ENCODE measurements at places on chromosomes 5 and 9.

GRCh38 chr5:98217138-98217537, 556.3 kb upstream of the RGMB start:
- DNase-seq: no peak

GRCh38 chr5:112004867-112005622, 248.1 kb upstream of the NREP start:
- DNase-seq: no peak

DNA sequence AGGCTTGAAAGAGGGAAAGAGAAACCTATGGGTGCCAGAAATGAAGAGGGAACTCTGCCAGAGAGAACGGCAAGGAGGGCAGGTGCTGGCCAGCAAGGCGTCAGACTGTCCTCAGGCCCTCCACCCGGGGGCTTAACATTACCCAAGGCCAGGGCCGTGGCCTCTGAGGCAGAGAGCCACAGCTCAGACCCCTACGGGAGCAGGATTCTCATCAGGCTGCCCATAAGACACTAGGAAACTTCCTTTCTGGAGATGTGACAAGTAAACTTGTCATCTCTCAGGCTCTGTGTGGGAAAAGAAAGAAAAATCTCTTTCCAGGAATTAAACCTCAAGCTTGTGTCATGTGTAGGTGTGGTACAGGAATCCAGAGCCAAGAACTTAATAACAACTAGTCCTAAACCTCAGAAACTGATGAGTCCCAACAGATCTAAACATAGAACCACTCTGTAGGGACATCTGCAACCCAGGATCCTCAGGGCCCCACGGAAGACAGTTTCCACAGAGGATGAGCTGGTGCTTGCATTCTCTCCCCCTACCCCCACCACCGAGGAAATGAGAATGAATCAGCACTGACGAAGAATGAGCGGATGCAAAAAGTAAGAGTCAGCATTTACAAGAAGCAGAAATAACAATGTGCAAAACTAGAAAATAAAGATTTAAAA, 74.3 kb downstream of the DCP2 start:
- DNase-seq: no peak

- DNase-seq: no peak
These were observed 89.7 kb downstream of the HRH2 start for GRCh38 chr5:175747539-175748060.

DNA sequence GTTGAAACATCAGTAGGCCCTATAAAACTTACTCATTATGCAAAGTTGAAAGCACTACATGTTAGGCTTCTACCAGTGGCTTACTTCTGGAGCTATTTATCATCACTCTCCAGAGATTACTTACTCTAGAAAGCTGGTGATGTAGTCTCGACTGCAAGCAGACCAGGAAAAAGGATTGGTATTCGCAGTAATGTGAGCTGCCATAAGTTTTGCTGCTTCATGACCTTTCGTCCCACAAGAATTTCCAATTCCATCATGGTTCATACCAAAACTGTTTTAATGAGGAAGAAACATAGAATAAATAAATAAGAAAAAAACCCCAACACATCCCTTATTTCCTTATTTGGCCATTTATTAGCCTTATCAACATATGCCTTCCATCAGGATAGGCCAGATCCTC, 181.9 kb downstream of the ADAMTS6 start:
- DNase-seq: no peak

- DNase-seq: no peak
These were observed 25.9 kb upstream of the PTAR1 start for GRCh38 chr9:69785757-69786156.

GRCh38 chr9:106588626-106589025, 274.3 kb upstream of the ZNF462 start:
- no peak for DNase-seq

DNA sequence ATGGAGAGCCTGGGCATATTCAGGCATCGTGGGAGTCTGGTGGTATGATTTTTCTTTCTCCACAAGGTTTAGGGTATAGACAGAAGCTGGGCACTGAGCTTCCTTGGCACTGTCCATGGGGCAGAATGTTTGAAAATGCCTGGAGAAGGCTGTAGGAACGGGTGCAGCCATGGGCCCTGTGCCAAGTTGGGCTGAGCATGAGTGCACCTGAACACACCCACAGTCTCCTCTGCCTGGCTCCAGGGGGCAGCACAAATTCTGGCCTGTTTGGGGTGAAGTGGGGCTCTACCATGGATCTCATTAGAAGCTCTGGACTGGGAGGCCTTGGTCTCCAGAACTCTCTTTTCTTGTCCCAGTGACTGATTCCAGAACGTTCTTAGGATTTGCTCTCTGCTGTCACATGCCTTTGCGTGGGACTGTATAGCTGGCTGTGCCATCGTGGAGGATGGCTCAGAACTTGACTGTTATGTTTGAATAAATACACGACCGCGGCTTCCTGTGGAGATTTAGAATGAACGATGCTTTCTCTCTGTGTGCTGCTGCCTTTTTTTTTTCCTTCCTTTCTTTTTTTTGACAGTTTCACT, 229.8 kb downstream of the FANCC start:
- no peak for DNase-seq

- no peak for DNase-seq
These were observed 25.1 kb downstream of the POLK start for GRCh38 chr5:75536694-75537360.

GRCh38 chr5:101278011-101278687, 375.1 kb upstream of the ST8SIA4 start:
- DNase-seq: no peak

- no peak for DNase-seq
These were observed 51.3 kb upstream of the PITX1 start for GRCh38 chr5:135085133-135085935.

DNA sequence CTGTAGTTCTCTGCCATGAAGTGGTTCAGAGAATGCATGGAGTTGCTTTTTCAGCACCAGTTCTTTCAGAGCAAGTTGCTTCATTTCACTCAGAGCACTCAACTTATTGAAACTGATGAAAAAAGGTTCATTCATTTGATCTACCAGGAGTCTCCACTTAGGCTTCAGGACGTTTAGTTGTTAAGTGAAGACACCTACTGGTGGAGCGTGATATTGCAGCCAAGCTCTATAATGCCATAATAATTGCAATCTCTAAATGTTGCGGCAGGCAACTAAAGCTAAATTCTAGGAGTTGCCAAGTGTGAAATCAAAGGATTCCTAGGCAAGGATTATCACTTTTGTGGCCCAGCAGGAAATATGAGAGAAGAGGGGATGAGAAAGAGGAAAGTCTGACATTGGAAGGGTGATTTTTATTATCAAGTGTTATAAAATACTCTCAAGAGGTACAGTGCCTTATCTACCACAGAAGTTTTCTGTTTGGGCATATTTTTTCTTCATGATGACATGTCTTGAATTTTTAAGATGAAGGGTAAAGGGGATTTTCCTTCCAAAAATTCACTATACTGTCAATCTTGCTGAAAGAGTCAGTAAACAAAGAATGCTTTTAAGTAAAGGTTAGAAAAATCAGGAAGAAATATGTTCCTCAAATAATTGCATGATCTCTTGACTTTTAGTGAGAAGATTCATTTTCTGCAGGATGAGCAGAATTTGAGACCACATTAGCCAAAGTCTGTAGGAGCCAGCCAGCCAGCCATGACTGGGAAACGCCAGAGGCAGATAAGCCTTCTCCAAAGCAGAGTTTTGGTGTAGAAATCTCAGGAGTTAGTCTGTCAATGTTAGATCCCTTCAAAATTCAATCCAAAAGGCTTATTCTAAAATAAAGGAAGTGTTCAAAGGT, 83.4 kb downstream of the SH3PXD2B start:
- DNase-seq: no peak

DNA sequence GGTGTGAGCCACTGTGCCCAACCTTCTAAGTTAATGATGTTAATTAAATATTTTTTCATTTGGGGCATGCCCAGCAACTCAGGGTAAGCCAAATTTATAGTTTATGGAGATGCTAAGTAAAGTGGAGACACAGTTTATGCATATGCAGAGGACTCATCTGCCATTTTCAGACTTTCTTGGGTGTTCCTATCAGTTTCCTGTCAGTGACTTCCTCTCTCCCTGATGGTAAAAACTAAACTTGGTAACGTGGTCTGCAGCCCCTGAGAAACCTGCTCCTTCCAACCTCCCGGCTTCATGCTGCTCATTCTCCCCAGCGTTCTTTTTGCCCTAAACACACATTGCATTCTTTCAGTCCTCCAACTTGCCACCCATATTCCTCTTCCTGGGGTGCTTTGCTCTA, 48.4 kb upstream of the TUT7 start:
- DNase-seq: no peak

- no peak for DNase-seq
These were observed 122.5 kb downstream of the NPR3 start for GRCh38 chr5:32833663-32834062.

DNA sequence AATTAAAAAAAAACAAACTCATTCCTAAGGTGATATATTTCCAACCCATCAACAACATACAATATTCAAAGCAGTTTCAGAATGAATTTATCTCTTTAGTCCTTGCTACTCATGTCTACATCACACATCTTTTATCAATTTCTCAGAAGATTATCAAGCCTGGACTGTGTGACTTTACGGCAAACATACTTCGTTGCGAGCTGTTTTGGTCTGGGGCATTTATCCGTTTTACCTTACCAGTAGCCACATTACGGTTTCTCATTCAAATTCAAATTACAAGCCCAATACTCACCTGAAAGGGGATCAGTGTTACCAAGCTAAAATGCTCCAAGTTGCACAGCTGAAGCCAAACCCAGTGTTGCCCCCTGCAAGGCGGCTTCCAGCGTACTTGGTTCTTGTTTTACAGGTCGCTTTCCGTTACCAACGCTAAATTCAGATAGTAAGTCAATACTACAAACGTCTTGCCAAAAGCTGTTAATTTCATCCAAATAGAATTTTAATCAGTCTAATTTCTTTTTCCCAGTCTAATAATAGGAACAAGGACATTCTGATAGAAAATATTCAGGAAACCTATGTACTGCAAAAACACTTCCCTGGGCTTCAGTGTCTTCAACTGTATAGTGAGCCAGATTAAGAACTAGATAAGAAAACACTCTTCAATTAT, 1.8 kb downstream of the HNRNPH1 start:
- DNase-seq: no peak

DNA sequence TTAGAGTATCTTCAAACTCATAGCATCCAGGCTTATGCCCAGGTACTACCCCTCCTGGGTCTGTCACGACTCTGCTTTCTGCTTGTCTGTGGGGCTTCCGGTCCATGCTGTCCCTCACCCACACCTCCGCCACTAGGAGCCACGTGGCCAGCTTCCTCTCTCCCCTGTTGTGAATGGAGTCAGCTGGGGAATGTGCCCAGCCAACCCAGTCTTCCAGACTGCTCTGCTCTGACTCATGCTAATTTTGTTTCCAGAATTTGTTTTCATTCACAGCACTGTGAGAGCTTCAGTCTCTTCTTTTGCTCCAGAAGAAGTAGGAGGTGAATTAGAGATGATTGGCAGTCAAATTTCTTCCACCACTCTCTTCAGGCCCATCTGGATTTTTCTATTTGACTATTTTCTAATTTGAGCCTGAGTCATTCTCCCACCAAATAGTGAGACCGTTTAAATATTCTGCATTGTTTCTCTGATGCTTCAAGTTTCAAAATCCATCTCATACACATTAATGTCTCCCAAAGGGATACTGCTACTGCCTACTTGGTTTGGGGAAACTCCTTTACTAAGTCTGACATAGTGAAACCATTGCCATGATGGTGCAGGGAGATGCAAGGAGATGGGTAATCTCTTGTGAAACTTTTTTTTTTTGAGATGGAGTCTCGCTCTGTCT, 424.1 kb upstream of the KIF2A start:
- DNase-seq: no peak

GRCh38 chr9:122944960-122945888, 4.4 kb downstream of the RABGAP1 start:
- no peak for DNase-seq

- no peak for DNase-seq
These were observed 25.7 kb downstream of the LMX1B start for GRCh38 chr9:126639318-126640000.

DNA sequence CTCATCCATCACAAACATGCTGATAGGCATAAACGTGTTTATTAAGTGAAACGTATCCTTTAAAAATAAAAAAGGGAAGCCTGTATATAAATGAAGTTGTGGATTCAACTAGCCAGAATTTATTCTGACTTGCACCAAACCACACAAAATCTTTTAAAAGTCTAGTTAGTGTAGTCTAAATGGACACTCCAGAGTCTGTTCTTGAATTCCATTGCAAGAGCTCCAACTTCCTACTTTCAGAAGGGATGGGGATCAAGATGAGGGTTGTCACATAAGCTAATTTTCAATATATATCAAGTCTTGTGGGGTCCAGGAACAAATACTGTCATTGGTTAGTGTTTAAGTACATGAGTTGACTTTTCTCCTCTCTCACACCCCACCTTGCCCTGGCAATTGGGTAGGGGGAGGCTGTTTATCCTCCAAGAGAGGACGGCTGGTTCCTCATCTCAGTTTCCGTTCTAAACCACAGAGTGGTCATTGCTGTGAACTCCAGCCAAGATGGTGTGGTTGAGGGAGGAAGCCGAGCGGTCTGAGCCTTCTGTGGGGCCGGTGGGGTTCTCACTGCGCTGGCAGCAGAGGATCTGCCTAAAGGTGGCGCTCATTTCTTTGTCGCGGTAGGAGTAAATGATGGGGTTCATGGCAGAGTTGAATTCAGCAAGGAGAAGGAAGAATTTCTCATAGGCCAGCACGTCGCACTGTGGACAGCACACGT, 163.2 kb downstream of the LPAR1 start:
- DNase-seq: no peak

DNA sequence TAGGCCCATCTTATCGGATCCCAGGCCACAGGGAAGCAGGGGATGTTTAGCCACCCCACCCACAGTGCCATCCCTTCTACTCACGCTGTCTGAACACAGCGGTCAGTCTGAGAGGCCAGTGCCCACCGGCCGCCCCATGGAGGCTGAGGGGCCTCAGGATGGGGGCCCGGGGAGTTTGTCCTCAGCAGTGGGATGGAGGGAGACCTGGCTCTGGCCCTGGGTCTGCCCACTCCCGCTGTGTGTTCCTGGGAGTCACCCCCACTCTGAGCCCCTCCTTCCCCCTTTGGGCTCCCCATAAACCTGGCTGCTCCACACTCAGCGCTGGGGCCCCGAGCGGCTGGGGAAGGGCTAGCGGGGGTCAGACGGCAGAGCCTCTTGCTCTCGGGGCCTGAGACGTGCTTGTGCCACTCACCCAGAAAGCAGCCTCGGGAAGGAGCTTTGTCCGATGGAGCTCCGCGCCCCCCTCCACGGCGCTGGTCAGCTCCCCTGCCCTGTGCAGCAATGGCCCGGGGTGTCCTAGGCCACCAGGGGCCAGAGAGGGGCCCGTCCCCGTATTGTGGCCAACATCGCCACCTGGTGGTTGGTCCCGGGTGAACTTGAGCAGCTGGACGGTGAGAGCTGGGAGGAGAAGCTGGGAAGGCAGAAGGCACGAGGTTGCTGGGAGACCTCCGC, 10.9 kb upstream of the LAMC3 start:
- DNase-seq: peak; percentile 51

GRCh38 chr5:150261231-150261630, 28.3 kb downstream of the CAMK2A start:
- DNase-seq: no peak

GRCh38 chr5:155136216-155136850, 122.8 kb downstream of the KIF4B start:
- no peak for DNase-seq
